ENCODE measurements at places on chromosomes 6 and 20.

DNA sequence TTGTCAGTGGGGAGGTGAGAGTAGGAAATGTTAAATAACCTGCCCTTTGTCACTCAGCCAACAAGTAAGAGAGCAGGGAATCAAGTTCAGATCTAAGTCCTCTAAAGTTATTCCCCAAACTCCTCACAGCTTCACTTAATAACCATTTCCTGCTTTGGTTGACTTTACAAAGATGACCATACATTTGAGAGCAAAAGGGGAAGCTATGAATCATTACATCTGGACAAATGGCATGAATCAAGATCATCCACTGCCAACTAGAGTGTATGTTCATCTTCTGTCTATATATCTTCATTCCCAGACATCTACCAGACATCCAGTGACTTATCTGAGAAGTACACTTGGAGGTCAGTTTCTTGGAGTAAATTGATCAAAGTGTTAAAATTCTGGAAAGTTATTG is 15.1 kb upstream of the HIVEP2 start:
- DNase-seq = no peak

- no peak for DNase-seq
Measured at GRCh38 chr6:157762636-157763035, 60.4 kb upstream of the SNX9 start.

GRCh38 chr20:3818155-3819151 is 1.9 kb upstream of the AP5S1 start:
- no peak for DNase-seq

DNA sequence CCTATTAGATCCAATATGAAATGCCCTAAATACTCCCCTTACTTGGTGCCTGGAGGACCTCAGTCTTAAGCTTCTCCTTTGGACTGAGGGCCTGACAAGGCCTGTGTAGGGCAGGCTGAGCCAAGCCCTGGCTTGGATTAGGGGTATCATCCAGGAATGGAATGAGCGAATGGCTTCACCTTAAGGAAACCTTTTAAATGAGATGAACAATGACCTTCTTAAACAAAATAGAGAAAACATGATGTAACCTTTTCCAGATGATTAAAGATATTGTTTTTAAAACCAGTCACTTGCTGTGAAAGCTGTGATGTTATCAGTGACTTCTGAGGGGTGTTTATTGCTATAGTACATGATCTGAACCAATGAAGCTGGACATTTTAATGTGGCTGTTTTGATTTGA is 55.5 kb downstream of the TRAF3IP2 start:
- DNase-seq = no peak

Measured in activated naive CD8-positive, alpha-beta T cell treated with anti-CD3 and anti-CD28 coated beads, Interleukin-2, amount 50 U/mL, for 16 hours (primary cell).